ENCODE measurements at places on chromosomes 13 and 19. TPM values are rescaled to one million over a fixed set of nuclear protein-coding genes. Genes with fewer than 3 reads are reported as not detected.

DNA sequence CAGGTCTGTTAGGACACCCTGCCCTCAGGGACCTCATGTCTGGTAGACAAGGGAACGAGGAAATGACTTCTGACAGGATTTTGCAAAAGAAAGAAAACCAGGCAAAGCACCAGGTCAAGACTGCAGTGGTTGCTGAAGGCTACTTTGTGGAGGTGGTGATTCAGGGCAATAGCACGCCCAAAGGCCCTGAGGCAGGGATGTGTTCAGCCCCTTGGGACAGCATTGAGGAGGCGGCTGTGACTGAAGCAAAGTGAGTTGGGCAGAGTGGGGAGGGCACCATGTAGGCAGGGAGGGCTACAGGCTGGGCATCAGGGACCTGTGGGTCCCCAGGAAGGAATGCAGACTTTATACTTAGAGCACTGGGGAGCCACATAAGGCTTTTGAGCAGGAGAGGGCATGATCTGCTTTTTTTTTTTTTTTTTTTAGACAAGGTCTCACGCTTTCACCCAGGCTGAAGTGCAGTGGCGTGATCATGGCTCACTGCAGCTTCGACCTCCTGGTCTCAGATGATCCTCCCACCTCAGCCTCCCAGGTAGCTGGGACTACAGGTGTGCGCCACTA, 10.8 kb upstream of the HOMER3 start:
- no peak for DNase-seq

CDC16 gene
- 54.0 TPM for total RNA-seq

LRRC4B gene
- 9.5 TPM for total RNA-seq

NPAS1 gene
- 5.3 TPM for total RNA-seq

GRCh38 chr13:78993792-78994191, 334.8 kb upstream of the OBI1 start:
- no peak for DNase-seq

DNA sequence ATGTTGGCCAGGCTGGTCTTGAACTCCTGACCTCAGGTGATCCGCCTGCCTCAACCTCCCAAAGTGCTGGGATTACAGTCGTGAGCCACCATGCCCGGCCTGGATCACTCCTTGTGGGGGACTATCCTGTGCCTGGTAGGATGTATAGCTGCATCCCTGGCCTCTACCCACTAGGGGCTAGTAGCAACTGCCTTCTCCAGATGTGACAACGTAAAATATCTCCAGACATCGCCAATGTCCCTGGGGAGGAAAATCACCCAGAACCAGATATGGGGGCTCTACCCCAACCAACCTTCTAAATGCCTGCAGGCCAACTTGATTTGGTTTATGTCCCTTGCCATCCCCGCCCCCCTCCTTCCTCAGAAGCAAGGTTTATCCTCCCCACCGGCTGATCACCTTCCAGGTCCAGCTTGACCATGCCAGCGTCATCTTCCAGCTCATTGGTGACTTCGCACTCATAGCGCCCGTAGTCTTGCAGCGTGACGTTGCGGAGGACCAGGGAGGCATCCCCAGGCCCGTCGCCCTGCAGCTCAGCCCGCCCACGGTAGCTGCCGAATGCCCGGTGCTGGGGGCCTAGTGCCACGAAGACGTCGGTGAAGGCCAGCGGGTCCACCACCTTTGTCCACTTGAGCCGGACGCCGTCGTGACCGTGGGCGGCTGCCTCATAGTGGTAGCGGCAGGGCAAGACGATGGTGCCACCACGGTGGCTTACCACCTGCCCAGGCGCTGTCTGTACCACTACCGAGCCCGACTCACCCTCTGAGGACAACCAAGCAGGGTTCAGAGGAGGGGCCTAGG, 12.5 kb downstream of the TM6SF2 start:
- no peak for DNase-seq

GRCh38 chr13:64639206-64639605, 2590.9 kb downstream of the PCDH9 start:
- DNase-seq = no peak

DNA sequence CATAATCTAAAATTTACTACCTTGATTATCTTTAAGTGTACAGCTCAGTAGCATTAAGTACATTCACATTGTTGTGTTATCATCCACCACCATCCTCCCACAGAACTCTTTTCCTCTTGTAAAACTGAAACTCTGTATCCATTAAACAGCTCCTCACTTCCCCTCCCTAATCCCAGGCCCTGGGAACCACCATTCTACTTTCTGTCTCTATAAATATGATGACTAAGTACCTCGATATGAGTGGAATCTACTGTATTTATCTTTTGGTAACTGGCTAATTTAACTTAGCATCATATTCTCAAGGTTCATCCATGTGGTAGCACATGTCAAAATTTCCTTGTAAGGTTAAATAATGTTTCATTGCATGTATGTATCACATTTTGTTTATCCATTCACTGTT, 49.0 kb upstream of the POMP start:
- no peak for DNase-seq

- DNase-seq = no peak
Measured at GRCh38 chr19:41745756-41746155, 9.6 kb upstream of the CEACAM6 start.

DNA sequence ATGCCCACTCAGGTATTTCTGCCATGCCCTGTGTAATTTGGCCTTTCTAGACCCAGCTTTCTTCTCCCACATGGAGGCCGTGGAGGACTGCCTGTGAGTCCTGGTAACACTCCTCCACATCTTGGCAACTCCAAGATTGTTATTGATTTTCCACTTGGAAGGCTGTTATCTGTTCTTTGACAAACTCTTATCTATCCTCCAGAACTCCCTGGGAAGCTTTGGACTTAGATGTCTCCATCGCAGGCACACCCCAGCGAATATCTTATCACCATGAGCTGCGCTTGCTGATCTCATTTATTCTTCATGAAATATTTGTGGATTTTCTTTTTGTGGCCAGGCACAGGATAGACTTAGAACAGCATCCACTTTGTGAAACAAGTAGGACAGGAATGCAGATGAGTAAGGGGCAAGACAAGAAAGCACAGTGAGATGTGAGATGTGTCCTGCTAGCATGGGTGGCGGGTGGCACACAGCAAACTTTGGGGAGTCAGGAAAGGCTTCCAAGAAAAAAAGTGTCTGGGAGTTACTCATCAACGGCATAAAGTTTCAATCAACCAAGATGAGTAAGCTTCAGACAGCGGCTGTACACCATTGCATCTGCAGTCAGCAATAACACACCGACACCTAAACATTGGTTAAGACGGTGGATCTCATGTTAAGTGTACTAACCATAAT, 84.5 kb upstream of the IRS2 start:
- no peak for DNase-seq

DNA sequence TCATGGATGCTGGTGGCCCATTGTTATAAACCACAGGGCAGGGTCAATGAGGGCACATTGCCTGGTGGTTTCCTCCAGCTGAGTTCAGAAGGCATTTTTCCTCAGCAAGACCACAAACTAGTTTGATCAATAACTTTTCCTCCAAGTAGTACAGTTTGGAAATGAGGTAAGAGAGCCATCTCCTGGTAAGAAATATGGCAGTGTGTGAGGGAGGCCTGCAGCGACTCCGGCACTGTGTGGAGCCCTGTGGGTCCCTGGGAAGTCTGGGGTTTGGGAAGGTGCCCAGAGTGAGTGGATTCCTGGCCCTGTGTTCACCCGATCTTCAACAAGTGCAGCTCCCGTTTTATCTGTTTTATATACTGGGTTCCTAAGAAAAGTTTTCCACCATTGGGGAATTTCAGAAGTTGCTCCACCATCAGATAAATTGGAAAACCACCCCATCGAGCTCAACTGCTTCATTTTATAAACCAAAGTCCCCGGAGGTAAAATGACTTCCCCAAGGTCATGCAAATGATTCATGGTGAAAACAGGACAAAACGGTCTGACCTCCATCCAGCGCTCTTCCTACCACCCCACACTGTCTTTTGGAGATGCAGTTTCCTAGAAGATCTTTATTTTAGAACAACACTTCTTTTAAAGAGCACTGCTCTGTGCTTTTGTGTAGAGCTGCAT, 148.4 kb downstream of the KATNAL1 start:
- no peak for DNase-seq

GRCh38 chr13:40149611-40150274, 494.3 kb downstream of the COG6 start:
- DNase-seq = no peak

GRCh38 chr13:77846173-77846572, 72.5 kb downstream of the EDNRB start:
- DNase-seq = no peak

GRCh38 chr13:31846961-31847752, 107.8 kb downstream of the RXFP2 start:
- peak; percentile 21 for DNase-seq

CCL25 gene
- total RNA-seq = not detected

TMIGD2 gene
- total RNA-seq = not detected

- peak; percentile 21 for DNase-seq
Measured at GRCh38 chr13:22740264-22740663, 440.5 kb upstream of the SGCG start.

- DNase-seq = no peak
Measured at GRCh38 chr13:30331331-30331771, 24.0 kb upstream of the KATNAL1 start.

CD33 gene
- 36.1 TPM for total RNA-seq

GRCh38 chr19:44762038-44762437, 13.5 kb downstream of the BCL3 start:
- DNase-seq = no peak

LILRB4 gene
- total RNA-seq = not detected

KLK4 gene
- not detected for total RNA-seq

GRCh38 chr19:48625891-48626327, 6.6 kb downstream of the SPHK2 start:
- no peak for DNase-seq

ACER1 gene
- total RNA-seq = not detected

- DNase-seq = no peak
Measured at GRCh38 chr19:16876904-16877361, 11.9 kb upstream of the F2RL3 start.

- DNase-seq = no peak
Measured at GRCh38 chr19:15934332-15935078, at the start of gene CYP4F11. TSS of gene CYP4F11 (minus strand) at chr19:15934529. CDS start at chr19:15934408, 121 bp downstream.

- no peak for DNase-seq
Measured at GRCh38 chr13:29532821-29533220, 62.7 kb downstream of the SLC7A1 start.

MTUS2 gene
- total RNA-seq = not detected

DNA sequence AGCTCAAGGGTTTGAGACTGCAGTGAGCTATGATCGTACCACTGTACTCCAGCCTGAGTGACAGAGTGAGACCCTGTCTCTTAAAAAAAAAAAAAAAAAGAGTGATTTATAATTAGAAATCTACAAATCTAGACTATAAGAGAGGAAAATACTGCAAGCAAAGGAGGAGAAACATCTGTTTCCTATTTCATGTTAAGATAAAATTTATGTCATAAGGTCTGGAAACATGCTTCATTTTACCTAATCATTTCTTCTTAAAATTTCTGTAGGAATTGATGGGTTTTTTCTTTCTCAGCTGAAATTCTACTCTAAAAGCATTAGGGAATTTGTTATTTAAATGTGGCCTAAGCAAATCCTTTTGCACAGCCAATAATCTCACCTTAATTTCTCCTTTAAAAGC, 53.2 kb downstream of the C13orf42 start:
- DNase-seq = no peak

DNA sequence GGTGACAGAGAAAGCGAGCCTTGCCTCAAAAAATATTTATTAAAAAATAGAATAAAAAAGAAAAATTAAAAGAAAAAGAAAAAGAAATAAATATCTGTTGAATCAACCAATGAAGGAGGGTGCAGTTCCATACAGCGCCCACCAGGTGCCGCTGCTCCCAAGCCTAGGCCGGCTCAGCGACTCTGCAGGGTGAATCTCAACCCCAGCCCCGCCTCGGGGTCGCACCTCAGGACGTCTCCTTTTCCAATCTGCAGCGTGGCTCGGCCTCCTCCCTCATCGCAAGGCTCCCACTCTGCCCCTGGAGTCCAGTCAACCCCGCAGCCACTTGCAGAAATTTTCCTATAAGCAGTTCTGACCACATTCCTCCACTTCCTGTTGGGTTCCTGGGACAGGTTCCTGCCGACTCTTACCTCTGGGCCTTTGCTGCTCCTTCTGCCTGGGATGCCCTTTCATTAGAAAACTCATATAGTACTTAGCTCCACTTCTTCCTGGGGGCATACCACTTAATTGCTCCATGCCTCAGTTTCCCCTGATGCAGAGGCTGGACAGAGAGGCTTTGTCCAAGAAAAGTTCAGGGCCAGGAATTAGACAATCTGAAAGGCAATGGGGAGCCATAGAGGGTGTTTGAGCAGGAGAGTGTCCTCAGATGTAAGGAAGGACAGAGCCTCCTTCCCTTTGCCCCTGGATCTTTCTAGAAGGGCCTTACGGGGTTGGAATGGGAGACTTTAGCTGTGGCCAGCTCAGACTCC, 24.3 kb downstream of the NFILZ start:
- DNase-seq = peak; percentile 81

GRCh38 chr13:74554569-74555275, 420.5 kb upstream of the KLF12 start:
- no peak for DNase-seq

ZNF738 gene
- 6.3 TPM for total RNA-seq

TSSK6 gene
- 2.4 TPM for total RNA-seq

DNA sequence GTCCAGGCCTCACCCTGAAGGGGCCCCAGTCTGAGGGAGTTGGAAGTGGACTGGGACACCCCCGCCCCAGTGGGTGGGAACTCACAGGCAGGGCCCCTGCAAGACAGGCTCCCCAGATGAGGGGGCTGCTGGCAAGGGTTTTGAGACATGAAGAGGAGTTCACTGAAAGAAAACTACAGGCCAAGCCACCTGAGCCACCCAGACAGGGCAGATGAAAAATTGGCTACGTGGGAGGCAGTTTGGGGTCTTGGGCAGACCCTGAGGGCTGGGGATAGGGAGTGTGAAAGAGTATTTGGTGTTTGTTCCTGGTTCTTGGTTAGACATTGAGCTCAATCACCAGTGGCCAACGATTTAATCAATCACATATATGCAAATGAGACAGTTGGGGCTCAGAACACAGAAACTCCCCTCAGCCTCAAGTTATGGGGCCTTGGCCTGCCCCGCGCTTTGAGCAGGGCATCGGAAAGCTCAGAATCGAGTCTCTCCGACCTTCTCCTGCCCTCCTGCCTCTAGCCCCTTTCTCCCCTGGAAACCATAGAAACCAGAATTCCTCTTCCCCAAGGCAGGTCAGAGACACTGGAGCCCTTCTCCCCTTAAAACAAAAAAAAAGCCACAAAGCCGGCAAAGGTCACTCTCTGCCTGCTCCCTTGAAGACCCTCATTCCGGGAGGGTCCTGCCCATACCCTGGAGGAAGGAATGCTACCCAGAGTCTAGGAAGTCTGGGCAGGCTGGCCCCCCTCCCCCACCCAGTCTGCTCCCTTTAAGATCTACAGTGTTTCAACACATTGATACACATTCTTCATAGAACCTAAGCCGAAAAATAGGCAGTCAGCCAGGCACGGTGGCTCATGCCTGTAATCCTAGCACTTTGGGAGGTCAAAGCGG, 1.3 kb upstream of the ISYNA1 start:
- DNase-seq = peak; percentile 30

CGB5 gene
- not detected for total RNA-seq

ZNF100 gene
- 25.9 TPM for total RNA-seq

DNA sequence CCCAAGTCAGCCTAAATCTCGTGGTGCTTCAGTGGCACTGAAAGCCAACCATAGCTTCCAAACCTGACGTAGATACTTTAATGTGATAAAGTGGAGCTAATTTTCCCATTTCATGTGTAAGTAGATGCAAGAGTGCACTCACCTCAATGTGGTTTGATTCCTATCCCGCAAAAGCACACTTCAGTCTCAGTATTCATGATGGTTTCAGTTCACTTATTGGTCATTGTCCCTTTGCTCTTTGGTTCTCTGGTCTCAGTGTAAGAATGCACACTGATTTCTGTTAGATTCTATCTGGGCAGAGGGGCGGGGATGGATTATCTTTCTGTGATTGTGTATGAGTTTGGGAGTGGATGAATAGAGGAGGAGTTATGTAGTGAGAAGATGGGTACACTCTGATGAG, 340.6 kb downstream of the KCNRG start:
- DNase-seq = no peak
